ENCODE measurements at places on chromosomes 11 and 22. TPM values are rescaled to one million over a fixed set of nuclear protein-coding genes. Genes with fewer than 3 reads are reported as not detected.

Gene VSIG10L2
- not detected for polyA plus RNA-seq

Gene CECR2
- 1.7 TPM for polyA plus RNA-seq

Gene FAU
- polyA plus RNA-seq, result 1,012 TPM

Gene SLC22A6
- polyA plus RNA-seq, result not detected

Gene SERPING1
- 48.9 TPM for polyA plus RNA-seq

Gene SMCO4
- polyA plus RNA-seq, result 47.9 TPM

Gene EED
- 28.0 TPM for polyA plus RNA-seq

Gene NEFH
- polyA plus RNA-seq, result 5.6 TPM

Gene LARGE1
- 17.8 TPM for polyA plus RNA-seq
